ENCODE measurements at places on chromosomes 5 and 9.

DNA sequence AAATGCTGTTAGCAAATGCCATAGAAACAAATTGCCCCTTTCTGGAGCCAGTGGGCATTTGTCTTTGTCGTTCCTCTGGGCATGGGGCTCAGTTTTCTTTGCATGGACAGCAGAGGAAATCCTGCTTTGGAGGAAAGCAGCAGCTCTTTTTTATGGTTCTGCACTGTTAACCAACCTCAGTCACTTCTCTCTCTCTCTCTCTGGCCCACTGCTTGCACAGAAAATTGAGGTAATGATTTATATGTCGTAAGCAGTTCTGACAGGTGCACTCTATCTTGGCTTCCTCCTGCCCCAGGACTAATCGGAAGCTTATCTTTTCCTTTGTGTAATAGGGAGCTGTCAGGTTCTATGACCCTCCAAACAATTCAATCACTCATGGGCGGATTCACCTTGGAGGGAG lies 159.6 kb upstream of the GPR151 start:
- DNase-seq: no peak

DNA sequence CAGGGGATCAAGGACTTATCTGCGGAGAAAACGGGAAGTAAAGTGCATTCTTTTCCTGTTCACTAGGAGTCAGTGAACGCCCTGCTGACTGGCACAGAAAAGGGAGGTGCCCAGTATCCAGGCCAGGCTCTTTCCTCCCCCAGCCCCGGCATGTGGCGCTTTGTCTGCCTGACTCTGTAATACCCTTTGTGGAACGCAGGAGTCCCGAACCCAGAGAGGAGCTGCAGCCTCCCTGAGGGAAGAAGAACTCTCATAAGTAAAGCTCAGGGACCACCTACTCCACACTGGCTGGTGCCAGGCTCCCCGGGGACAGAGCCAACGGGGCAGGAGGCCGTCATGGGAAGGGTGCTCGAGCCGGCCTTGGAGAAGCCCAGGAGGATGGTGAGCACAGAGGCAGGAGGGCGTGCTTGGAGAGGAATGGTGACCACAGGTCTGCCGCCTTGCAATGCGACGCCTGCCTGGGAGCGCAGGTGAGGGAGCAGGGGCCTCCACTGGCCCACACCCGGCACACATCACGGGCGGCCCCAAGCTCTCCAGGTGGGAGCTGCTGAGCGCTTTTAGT lies 31.5 kb downstream of the VAV2 start:
- DNase-seq: peak; percentile 84

DNA sequence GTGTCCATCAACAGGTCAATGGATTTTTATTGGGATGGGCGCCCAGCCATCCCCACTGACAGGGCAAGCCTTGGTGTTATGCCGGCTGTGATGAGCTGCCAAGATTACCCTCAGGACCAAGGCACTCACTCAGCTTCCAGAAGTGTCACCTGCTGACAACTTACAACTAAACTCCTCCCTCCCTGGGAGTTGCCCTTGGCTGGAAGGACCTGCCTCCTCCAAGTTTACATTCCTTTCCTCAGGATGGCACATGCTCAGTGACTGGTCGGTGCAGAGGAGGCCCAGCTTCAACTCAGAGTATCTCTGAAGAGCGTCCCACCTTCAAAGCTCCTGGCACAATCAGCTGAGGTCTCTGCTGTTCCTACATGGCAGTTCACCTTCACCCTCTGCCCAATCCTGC lies 52.5 kb upstream of the ZBTB43 start:
- DNase-seq: no peak

DNA sequence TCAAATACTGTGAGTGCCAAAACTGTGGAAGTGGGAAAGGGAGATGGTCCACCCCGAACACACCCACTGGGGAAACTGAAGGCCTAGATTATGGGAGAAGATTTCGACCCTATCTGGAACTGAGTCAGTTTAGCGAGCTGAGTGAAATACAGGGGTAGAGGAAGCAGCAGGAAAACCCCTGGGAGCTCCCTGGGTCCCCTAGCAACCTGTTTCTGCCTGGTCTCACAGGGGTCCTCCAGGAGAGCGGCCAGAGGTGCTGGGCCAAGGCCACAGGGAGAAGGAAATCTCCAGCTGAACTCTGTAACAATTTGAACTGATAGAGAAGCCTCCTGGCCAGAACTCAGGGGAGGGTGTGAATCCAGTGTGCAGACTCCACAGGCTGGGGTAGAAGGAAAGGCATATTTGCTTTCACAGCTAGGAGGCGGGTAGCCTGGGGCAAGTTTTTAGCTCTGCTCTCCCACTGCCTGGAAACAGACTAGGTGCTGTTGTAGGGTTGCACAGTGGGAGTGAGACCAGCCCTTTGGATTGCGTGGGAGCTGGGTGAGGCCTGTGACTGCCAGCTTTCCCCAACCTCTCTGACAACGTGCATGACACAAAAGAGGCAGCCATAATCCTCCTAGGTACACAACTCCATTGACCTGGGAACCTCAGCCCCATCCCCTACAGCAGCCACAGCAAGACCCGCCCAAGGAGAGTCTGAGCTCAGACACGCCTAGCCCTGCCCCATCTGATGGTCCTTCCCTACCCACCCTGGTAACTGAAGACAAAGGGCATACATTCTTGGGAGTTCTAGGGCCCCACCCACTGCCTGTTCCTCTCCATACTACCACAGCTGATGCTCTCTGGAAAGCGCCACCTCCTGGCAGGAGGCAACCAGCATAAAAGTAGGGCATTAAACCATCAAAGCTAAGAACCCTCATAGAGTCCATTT lies 78.8 kb upstream of the GPBP1 start:
- peak; percentile 12 for DNase-seq

DNA sequence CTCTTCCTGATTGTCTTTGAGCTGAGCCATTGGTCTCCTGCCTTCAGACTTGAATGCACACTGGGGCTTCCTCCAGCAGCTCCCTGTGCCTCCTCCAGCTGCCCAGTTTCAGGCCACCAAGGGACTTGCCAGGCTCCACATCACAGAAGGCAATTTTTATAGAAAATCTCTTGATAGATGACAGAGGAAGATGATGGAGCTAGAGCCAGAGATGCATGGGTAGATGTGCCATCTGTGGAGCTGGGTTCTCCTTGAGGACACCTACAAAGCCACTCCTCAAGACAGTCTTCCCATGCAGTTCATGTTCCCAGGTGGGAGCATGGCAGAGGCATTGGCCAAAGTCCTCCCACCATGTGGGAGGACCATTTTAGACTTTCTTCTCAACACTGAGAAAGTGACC lies 239.6 kb upstream of the IRX1 start:
- DNase-seq: no peak

GRCh38 chr9:14288433-14288832 lies 25.5 kb downstream of the NFIB start:
- DNase-seq: no peak

DNA sequence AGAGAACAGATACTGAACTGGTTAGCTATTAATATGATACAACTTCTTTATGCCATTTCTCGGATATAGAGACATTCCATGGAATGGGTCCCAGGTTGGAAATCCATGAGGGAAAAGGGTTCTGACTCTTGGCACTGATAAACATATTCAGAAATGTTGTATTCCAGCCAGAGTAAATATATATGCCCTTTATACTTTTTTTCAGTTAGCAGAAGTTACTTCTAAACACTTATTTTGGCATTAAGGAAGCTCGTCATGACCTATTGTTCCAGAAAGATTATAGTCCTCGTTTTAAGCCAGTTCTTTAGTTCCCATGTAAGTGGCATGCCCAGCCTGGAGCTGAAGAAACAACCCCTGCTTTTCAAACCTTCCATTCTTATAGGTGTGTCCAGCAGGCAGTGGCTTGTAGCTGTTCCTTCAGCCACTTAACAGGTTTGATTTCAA lies 181.6 kb downstream of the CD180 start:
- no peak for DNase-seq

GRCh38 chr5:72505539-72506157 lies 1.6 kb downstream of the ZNF366 start:
- DNase-seq: no peak

DNA sequence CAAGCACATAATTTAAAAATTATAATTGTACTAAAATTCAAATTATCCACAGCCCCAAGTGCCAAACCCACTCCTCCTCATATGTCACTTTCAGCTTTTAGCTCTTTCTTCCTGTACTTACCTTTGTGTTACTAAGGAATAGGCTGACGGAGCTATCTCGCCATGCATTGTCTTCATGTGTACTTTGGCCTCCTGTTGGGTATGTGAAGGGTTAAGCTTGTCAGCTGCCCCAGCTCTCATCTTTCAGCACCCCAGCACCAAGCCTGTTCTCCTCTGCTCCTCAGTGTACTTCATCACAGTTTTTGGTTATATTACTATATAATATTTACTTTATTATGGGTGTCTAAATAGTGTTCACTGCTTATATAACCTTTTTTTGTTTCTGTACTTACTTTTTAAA lies 46.2 kb downstream of the OSTF1 start:
- no peak for DNase-seq

DNA sequence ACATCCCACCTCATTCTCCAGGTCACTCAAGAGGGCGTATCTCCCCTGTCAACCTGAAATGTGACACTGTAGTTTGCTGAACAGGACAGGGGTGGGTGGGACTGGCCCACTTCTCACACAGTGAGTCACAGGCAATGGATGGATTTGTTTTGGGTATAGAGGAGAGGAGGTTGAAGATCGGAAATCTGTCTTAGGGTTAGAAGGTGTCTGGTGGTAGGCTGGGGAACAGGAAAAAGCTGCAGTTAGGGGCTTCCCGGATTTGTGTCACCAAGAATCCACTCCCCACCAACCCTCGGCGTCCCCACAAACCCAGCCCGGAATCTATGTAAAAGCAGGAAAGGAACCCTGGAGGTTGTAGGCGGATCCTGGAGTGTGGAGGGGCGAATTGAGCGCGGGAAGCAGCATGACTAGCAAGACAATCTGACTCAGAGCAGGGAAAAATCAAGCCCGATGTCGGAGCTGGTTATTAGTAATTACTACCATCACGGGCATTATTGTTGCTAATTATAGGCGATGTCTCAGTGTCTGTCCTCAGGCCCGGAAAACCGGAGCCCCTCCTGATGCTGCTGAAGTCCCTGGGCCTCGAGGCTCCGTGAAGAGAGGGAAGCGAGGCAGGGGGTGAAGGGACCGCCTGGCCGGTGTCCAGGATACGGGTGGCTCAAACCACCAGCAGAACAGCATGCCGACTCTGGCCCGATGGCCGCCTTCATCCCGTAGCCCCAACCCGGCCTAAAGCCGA lies 1.7 kb upstream of the IRX1 start:
- DNase-seq: no peak

- no peak for DNase-seq
Measured at GRCh38 chr9:9142001-9142400, 1342.4 kb upstream of the DMAC1 start.

DNA sequence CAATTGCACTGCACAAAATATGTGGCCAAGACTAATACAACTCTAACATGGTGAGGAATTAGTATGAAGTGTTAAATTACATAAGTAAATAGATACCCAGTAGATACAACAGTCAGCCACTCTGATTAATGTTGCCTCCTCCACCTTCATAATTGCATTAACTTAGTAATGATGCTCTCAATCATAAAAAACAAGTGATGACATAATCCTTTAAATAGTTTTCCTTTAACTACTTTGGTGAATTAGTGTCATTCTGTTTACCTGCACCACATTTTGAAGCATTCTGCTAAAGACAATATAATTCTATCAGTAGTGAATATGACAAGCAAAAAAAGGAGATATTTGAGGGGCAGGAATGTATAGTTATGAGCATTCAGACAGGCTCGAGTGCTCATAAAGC lies 265.9 kb upstream of the SLC24A2 start:
- no peak for DNase-seq

GRCh38 chr5:149549461-149550267 lies 1.6 kb downstream of the CSNK1A1 start:
- DNase-seq: peak; percentile 65

DNA sequence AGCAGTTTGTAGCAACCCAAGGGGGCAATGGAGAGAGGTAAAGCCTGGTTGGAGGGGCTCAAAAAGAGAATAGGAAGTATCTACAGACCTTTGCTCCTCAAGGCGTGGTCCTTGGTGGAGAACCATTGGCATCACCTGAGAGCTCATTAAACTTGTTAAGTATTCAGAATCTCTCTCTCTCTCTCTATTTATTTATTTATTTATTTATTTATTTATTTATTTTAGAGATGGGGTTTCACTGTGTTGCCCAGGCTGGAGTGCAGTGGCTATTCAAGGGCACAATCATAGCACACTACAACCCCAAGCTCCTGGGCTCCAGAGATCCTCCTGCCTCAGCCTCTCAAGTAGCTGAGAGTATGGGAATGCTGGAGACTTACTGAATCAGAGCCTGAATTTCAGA lies 193.1 kb upstream of the ADCY2 start:
- no peak for DNase-seq

GRCh38 chr9:106228861-106229260 lies 534.5 kb downstream of the TMEM38B start:
- no peak for DNase-seq

DNA sequence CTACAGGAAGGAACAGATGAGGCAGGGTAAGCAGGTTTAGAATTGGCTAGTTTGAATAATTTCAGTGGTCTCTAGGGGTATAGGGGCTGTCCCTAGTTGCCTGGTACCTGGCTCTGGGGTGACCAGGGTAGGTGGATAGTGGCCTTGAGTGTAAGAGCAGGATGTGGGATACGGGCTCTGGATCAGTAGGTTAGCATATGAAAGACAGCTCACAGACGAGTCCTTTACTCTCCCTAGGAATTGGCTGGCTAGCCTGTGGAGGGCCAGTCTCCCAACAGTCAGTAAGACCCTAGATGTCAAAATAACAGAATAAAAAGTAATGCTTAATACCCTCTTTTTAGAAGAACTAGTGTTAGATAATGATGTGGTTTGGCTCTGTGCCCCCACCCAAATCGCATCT lies 16.6 kb upstream of the C9orf152 start:
- no peak for DNase-seq

DNA sequence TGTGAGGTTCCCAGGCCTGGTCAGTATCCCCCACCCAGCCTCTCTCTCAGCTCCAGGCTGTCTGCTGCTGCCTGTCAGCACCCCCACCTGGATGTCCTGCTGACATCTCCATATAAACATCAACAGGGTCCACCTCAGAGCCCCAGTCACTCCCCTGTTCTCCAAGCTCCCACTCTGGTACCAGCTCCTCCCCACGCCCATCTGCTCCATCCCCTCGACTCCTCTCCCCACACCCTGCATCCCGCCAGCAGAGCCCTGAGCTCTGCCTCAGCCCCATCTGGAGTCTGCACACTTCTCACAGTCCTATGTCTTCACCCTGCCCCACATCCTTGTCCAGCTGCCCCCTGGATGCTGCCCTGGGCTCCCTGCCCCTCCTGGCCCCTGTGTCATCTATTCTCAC lies 67.7 kb upstream of the LRRTM2 start:
- no peak for DNase-seq

DNA sequence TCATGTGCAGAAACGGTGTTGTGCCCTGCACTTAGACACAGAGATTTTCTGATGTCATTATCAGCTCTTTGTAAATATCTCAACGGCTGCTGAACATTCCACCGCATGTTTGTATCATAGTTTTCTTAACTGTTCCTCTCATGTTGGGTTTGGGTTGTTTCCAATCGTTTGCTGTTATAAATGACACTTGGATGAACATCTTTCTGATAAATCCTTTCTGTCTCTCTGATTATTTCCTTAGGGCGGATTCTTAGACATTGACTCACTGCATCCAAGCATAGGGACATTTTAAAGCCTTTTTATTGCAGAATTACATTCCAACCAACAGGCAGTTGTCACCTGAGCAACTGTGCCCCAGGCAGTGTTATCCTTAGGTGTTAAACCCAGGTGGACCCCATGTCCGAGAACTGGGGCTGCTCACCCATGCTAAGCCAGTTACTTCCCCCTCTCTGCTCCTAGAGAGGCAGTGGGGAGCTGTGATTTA lies 28.5 kb downstream of the COL5A1 start:
- DNase-seq: peak; percentile 94
